ENCODE measurements at places on chromosomes 5 and 9.
A peak's percentile ranks its signal among the peaks of the same experiment; 100 is the strongest.

- no peaks in the 10 kb centered on the region for H3K4me1 ChIP-seq
- H3K4me3 ChIP-seq: no peak overlapping the region
- no peaks in the 10 kb centered on the region for H3K27me3 ChIP-seq
- no peak overlapping the region for H3K27ac ChIP-seq
Measured at GRCh38 chr5:63286724-63287123, 675.5 kb downstream of the HTR1A start.

GRCh38 chr5:102531506-102531905, 32.7 kb upstream of the SLCO6A1 start:
- no peaks in the 10 kb centered on the region for H3K36me3 ChIP-seq
- no peak overlapping the region for H3K4me3 ChIP-seq
- H3K4me1 ChIP-seq: peaks cover 3% of the 10 kb centered on the region
- H3K27me3 ChIP-seq: no peaks in the 10 kb centered on the region
- H3K27ac ChIP-seq: no peak overlapping the region

DNA sequence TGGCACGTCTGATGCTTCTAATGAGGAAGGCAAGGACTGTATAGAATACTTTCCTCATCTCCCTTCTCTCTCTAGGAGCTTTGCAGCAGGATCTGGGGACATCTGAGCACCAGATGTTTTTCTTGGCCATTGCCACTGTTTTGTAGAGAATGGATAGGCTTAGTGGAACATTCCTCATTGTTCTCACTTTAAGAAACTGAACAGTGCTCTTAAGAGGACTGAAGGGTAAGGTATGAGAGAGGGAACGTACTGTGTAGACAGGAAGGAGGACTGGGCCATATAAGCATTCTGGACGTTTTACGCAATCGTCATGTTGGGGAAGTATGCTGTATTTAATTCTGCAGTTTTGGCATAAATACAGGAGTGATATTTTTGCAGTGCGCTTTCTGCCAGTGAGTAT, 70.6 kb downstream of the SMARCA2 start:
- DNase-seq: no peak
- H3K4me3 ChIP-seq: no peak overlapping the region
- H3K27me3 ChIP-seq: no peaks in the 10 kb centered on the region
- H3K4me1 ChIP-seq: no peaks in the 10 kb centered on the region
- peaks cover 91% of the 10 kb centered on the region for H3K36me3 ChIP-seq

- no peaks in the 10 kb centered on the region for H3K4me1 ChIP-seq
- H3K4me3 ChIP-seq: no peak overlapping the region
- no peaks in the 10 kb centered on the region for H3K36me3 ChIP-seq
- H3K27ac ChIP-seq: no peak overlapping the region
- H3K27me3 ChIP-seq: no peaks in the 10 kb centered on the region
Measured at GRCh38 chr5:30376848-30377247, 816.6 kb upstream of the CDH6 start.

- peaks cover 30% of the 10 kb centered on the region for H3K27me3 ChIP-seq
- DNase-seq: no peak
- no peak overlapping the region for H3K27ac ChIP-seq
Measured at GRCh38 chr9:130448771-130449603, 4.2 kb downstream of the ASS1 start.

DNA sequence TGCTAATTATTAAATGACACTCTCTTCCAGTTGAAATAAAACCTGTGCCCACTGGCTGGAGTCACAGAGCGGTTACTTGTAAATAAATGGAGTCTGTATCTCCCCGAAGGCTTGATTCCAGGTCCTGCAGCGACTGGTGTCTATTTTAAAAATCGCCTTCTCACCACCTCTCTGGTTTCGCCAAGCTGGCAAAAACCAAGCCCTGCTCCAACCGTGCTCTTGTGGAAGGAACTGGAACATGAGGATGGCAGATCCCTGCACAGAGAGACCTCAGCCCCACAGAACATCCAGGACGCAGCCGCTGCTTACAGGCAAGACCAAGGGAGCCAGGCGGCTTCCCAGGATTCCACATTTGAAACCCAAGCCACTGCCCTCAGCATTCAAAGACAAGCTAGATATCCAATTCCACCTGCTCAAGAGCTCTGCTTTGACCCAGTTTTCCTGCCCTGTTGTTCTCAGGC, 15.0 kb downstream of the SEMA4D start:
- H3K27me3 ChIP-seq: no peaks in the 10 kb centered on the region
- H3K4me3 ChIP-seq: peak overlapping the region; percentile 21
- peak overlapping the region; percentile 53 for H3K27ac ChIP-seq
- H3K4me1 ChIP-seq: peaks cover 83% of the 10 kb centered on the region
- peaks cover 30% of the 10 kb centered on the region for H3K36me3 ChIP-seq

- H3K27ac ChIP-seq: no peak overlapping the region
- H3K36me3 ChIP-seq: no peaks in the 10 kb centered on the region
- no peak for DNase-seq
- no peaks in the 10 kb centered on the region for H3K4me1 ChIP-seq
- H3K4me3 ChIP-seq: no peak overlapping the region
Measured at GRCh38 chr9:98964201-98964600, 20.5 kb downstream of the COL15A1 start.

DNA sequence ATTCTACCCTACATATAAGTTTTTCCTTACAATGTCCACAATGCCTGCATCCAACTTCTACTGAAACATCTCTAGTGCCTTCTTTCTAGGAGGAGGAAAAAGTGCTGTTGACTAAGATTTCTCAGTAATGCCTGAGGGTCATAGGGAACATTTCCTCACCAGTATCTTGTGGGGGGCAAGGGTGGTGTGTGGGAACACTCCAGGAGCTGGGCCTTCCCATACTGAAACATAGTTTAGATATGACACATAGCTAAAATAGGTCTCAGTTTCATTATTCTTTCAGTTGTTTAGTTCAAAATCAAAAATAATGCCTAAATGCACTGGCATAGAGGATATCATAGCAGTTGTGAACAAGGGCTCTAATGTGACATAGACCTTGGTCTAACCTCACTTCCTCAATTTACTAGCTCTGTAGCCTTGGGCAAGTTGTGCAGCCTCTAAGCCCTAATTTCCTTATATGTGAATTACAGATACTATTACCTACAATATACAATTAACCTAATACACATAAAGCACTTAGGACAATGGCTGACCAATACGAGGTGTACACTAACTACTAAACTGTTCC, 66.1 kb downstream of the HAPLN1 start:
- H3K4me1 ChIP-seq: no peaks in the 10 kb centered on the region
- H3K36me3 ChIP-seq: no peaks in the 10 kb centered on the region
- H3K27me3 ChIP-seq: no peaks in the 10 kb centered on the region
- H3K27ac ChIP-seq: no peak overlapping the region
- H3K4me3 ChIP-seq: no peak overlapping the region
- no peak for DNase-seq

- H3K4me1 ChIP-seq: peaks cover 13% of the 10 kb centered on the region
- no peak overlapping the region for H3K4me3 ChIP-seq
- H3K27me3 ChIP-seq: peaks cover 2% of the 10 kb centered on the region
- no peaks in the 10 kb centered on the region for H3K36me3 ChIP-seq
- no peak for DNase-seq
Measured at GRCh38 chr9:70061776-70062175, 18.1 kb downstream of the MAMDC2 start.

GRCh38 chr5:3139499-3139931, 388.0 kb upstream of the IRX2 start:
- H3K4me1 ChIP-seq: no peaks in the 10 kb centered on the region
- H3K36me3 ChIP-seq: no peaks in the 10 kb centered on the region
- no peak overlapping the region for H3K4me3 ChIP-seq
- no peak overlapping the region for H3K27ac ChIP-seq

- H3K27ac ChIP-seq: no peak overlapping the region
- peaks cover 24% of the 10 kb centered on the region for H3K4me1 ChIP-seq
- peak overlapping the region; percentile 35 for H3K4me3 ChIP-seq
- DNase-seq: no peak
Measured at GRCh38 chr5:96431376-96432187, 1.5 kb downstream of the PCSK1 start.

GRCh38 chr5:172106511-172107356, 81.3 kb downstream of the STK10 start:
- no peaks in the 10 kb centered on the region for H3K27me3 ChIP-seq
- peaks cover 41% of the 10 kb centered on the region for H3K4me1 ChIP-seq
- H3K27ac ChIP-seq: peak overlapping the region; percentile 68
- peaks cover 66% of the 10 kb centered on the region for H3K36me3 ChIP-seq

- no peak overlapping the region for H3K27ac ChIP-seq
- no peaks in the 10 kb centered on the region for H3K27me3 ChIP-seq
- H3K36me3 ChIP-seq: no peaks in the 10 kb centered on the region
- no peaks in the 10 kb centered on the region for H3K4me1 ChIP-seq
- no peak for DNase-seq
- no peak overlapping the region for H3K4me3 ChIP-seq
Measured at GRCh38 chr5:9865574-9865973, 235.4 kb upstream of the TAS2R1 start.

- no peak overlapping the region for H3K4me3 ChIP-seq
- peaks cover 5% of the 10 kb centered on the region for H3K4me1 ChIP-seq
- DNase-seq: no peak
- no peak overlapping the region for H3K27ac ChIP-seq
Measured at GRCh38 chr5:65742565-65743231, 20.7 kb downstream of the NLN start.

DNA sequence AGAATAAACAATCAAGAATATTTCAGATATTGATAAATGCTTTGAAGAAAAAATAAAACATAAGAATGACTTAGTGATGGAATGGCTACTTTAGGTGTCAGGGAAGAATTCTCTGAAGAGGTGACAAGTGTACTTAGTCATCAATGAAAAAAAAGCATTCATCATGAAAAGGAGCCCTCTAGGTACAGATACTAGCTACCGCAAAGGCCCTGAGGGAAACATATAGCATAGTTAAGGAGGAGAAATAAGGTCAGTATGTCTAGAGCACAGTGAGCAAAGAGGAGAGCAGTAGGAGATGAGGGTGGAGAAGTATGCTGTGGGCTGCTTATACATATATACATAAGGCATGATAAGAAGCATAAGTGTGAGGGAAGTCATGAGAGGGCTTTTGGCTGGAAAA, 41.8 kb downstream of the CSF2 start:
- H3K36me3 ChIP-seq: no peaks in the 10 kb centered on the region
- no peak overlapping the region for H3K4me3 ChIP-seq
- H3K27ac ChIP-seq: no peak overlapping the region
- DNase-seq: no peak
- no peaks in the 10 kb centered on the region for H3K27me3 ChIP-seq

DNA sequence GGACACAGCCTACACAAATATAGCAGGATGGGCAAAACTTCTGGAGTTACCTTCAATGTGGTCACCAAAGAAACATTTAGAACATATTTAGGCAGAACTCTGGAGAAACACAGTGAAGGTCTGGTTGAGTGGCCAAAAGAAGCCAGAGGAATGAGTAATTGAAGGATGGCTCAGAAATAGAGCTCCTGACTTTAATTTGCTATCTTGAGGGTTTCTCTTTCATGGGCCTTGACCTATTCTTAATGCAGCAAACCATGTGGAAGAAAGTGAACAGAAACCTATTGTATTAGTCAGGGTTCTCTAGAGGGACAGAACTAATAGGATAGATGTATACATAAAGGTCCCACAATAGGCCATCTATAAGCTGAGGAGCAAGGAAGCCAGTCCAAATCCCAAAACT, 650.5 kb downstream of the ACTL7B start:
- H3K4me1 ChIP-seq: no peaks in the 10 kb centered on the region
- no peaks in the 10 kb centered on the region for H3K36me3 ChIP-seq
- no peak for DNase-seq
- no peak overlapping the region for H3K27ac ChIP-seq
- no peak overlapping the region for H3K4me3 ChIP-seq

DNA sequence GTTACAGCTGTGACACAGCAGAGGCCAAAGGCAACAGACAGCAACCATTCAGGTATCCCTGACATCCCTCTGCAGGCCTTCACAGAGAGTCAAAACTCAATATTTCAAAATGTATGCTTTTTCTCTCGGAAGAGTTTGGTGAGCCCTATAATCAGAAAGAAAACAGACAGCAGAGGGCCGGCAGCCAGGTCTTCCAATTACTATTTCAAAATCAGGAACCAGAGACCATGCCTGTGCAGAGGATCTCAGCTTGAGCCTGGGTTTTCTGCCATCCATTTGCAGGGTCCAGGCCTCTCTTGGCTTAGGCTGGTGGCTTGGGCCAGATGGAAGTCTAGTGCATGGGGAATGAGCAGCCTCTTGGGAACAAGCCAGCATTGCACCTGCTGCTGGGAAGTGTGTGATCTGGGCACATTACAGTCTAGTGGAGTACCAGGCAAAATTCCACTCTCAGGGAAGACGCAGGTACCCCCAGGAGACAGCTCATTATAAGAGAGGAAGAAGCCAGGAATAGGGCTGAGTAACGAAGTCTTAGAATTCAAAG, 231.3 kb downstream of the ENC1 start:
- no peaks in the 10 kb centered on the region for H3K36me3 ChIP-seq
- no peak overlapping the region for H3K27ac ChIP-seq
- no peak overlapping the region for H3K4me3 ChIP-seq
- H3K4me1 ChIP-seq: no peaks in the 10 kb centered on the region
- H3K27me3 ChIP-seq: peaks cover 16% of the 10 kb centered on the region

- peaks cover 19% of the 10 kb centered on the region for H3K4me1 ChIP-seq
- no peak overlapping the region for H3K27ac ChIP-seq
- peaks cover 12% of the 10 kb centered on the region for H3K36me3 ChIP-seq
- no peak overlapping the region for H3K4me3 ChIP-seq
- H3K27me3 ChIP-seq: no peaks in the 10 kb centered on the region
Measured at GRCh38 chr5:78594610-78595457, 53.7 kb downstream of the LHFPL2 start.

DNA sequence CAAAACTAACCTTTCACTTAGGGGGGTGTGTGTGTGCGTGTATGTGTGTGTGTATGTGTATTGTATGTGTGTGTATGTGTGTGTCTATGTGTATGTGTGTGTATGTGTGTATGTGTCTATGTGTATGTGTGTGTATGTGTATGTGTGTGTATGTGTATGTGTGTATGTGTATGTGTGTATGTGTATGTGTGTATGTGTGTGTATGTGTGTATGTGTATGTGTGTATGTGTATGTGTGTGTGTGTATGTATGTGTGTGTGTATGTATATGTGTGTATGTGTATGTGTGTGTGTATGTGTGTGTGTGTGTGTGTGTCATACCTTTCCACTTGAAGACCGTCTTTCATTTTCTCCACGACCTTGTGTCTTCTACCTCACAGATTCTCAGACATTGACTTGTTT, 20.8 kb upstream of the FLT4 start:
- H3K4me3 ChIP-seq: peak overlapping the region; percentile 20
- H3K36me3 ChIP-seq: no peaks in the 10 kb centered on the region
- peaks cover 8% of the 10 kb centered on the region for H3K4me1 ChIP-seq
- no peak for DNase-seq
